ENCODE measurements at places on chromosomes 1 and 21.

GRCh38 chr1:96236156-96236739 lies 485.3 kb upstream of the PTBP2 start:
- DNase-seq, result no peak

DNA sequence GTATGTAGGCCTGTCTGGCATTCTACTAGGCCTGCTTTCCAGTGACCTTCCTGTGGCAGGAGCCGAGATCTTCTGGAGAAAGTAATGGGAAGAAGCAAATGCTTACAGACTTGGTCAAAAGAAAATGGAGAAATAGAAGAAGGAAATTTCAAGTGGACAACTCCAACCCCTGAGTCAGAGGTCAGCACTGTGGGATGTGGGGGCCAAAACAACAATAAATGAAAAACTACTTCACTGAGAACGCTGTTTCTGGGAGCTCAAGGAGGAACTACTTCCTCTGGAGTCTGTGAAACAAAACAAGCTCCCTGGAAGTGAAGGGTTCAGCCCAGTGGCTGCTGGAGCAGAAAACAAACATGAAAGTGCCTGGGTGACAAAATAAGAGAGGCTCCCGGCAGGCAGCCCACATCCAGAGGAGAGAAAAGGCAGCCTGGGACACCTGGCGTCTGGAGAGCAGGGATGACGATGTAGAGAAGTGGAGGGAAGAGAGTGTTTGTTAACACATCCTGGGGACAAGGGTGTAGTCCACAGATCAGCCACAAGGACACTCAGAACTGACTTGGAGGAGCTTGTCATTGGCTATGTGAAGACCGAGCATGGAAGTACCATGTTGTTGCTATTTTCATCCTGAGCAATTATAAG lies 355.2 kb downstream of the SMYD3 start:
- DNase-seq, result no peak

DNA sequence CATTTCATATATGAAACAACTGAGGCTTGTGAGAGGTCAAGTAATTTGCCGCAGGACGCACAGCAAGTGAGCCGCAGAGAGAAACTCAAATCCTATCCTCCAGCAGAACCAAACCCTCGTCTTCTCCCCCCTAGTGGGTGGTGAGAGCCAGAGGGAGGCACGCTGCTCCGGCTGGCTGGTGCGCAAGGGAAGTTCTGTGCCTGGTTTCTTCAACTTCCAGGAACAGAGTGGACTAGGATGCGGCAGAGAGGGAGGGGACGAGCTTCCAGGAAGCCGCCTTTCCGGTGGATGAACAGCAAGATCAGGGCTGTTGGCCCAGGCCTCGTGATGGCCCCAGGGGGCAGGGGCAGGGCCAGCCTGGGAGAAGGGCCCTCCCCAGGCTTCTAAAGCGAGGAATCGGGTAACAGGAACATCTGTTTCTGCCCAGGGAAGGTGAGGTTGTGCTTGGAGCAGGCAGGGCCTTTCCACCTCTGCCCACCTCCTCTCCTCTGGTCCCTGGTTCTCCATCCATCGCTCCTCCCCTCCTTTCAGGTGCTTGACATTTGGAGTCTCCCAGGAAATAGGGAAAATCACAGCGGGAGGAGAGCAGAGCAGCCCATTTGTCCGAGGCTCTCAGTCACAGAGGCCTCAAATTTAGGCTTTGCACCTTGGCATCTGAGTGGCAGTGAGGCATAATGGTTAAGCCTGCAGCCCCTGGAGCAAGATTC lies 16.8 kb upstream of the PDIK1L start:
- no peak for DNase-seq

DNA sequence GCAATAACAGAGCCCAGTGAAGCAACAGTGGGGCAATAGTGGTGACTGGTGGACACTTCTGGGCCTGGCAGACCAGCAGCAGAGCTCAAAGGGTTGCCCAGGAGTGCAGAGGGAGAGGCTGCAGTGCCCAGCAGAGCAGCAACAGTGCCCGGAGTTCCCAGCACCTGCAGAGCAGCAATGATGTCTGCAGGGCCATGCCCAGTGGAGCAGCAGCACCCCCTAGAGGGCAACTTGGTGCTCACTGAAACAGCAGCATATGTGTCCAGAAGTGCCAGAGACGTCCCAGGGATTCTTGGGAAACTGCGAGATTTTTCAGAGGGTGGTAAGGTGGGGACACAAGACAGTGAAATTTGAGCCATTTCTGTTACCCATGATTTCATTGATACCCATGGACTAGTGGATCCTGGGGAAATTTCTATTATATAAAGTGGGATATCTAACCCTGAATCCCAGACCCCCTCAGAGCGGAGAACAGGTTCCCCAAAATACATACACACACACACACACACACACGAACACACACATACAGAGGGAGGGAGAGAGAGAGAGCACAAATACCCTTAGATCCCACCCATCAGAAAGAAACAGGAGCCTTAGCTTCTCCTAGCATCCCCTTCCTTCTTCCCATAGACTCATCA lies 156.9 kb upstream of the GJB5 start:
- DNase-seq, result no peak

DNA sequence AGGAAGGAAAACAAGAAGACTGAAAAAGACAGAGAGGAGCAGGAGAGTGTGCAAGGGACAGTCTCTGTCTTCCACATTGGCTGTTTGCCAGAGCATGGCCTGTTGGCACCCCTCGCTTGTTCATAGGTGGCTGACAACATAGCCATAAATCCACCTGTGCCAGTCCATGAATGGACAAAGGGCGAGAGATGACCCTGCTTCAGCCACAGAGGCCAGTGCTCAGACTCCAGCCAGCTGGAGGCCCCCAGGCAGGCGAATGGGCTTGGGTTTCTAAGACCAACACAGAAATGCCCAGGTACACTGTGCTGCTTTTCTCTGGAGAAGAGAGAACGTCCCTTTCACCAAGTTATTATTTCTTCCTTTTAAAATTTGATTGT lies 60.6 kb downstream of the RIPK4 start:
- DNase-seq, result no peak

DNA sequence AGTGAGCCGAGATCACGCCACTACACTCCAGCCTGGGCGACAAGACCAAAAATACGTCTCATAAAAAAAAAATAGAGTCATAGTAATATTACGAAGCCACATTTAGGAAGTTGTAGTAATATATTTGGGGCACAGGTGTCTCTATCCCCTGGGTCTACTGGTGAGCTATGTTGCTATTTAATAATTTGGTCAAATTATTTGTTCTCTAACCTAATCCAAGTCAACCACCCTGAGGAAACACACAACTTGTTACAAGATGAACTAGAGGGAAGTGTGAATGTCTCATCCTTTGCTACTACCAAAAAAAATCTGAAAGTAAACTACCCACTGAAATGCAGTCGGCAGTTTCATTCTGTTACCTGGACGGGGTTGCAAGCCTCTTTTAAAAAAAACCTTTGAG lies 35.3 kb downstream of the RGS8 start:
- DNase-seq, result no peak

- DNase-seq, result no peak
These were observed 932.8 kb downstream of the TTLL7 start for GRCh38 chr1:83065952-83066727.

- DNase-seq, result peak; percentile 49
These were observed 68.0 kb downstream of the CD58 start for GRCh38 chr1:116502671-116503314.

GRCh38 chr1:224524679-224525078 lies 90.1 kb upstream of the WDR26 start:
- DNase-seq, result no peak

- DNase-seq, result no peak
These were observed 3.0 kb downstream of the SRP9 start for GRCh38 chr1:225780630-225781029.

- no peak for DNase-seq
These were observed 213.3 kb upstream of the GALNT2 start for GRCh38 chr1:229853751-229854150.

DNA sequence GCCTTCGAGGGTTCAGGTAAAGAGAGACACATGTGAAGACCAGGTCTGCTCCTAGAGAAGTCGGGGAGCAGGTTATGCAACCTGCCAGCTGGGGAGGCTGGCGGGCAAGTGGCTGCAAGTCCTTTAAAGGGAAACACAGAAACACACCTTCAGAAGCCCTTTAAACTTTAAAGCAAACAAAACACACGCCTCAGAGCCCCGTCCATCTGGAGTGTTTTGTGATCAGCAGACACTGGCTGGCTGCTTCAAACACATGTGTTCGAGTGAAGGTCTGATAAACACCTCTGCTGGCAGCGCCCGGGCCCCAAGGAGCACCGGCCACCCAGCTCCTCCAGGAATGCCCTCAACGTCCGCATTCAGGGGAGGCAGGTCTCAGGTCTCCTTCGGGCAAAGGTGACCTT lies 15.2 kb downstream of the RIPK4 start:
- DNase-seq, result no peak

GRCh38 chr1:184972315-184973055 lies 1.8 kb downstream of the NIBAN1 start:
- DNase-seq, result no peak

DNA sequence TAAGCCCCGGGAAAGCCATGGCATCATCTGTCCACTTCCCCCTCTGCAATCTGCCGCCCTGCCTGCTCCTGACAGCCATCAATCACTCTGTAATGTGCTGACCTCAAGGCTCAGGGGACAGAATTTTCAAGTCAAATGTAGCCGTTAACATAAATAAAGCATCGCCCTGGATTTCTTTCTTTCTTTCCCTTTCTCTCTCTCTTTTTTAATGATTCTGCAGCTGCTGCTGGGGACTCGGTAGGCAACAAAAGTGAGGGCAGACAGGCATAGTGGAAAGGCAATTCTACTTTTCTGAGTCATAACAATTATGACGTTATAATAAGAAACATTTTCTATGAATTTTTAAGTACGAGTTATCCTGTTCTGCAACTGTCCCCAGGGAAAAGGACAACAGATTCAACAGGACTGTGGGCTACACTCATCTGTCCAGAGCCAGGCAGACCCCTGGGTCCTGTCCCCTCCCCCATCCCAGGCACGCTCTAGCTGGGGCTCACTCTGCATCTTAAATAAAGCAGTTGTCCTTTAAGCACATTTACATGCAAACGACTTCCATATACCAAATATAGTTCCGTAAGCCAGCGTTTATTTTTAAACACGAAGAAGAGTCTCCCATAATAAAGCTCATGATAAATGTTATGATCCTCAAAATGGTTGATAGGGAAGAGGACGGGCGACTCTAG lies 78.7 kb downstream of the SSBP3 start:
- DNase-seq, result no peak

GRCh38 chr1:182721525-182721924 lies 37.1 kb upstream of the RGS8 start:
- no peak for DNase-seq

- no peak for DNase-seq
These were observed 21.0 kb upstream of the SLC44A3 start for GRCh38 chr1:94799206-94799605.

DNA sequence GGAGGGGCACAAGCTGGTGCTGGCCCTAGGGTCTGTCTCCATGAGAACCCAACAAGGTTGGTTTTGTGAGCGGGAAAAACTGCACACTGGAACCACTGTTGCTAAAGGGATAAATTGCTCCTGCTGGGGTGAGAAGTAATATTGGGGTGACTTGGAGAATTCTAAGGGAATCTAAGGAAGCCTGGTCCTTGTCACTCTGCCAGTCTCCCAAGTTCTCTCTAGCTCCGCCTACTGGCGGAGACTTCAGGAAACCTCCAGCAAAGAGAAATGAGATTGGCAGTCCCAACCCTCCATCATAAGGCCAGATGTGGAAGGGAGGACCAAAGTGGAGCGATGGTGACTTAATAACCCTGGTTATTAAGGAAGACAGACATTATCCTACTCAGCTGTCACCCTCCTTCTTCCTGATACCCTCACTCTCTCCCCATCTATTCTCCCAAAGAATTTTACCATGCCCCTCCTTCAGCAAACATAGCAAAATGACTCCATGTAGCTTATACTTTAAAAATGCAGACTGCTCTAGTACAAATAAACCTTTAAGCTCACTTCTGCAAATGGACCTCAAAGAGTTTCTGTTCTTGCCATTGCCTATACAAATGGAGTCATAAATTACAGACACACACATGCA lies 2.7 kb downstream of the LCE1F start:
- DNase-seq, result no peak

Data from vagina (tissue), 2 donors.